ENCODE measurements at places on chromosomes 3 and 15.
A peak's percentile ranks its signal among the peaks of the same experiment; 100 is the strongest.

- DNase-seq, result no peak
These were observed 47.1 kb downstream of the NPTN start for GRCh38 chr15:73585871-73586654.

- no peak for DNase-seq
These were observed 227.5 kb downstream of the ALCAM start for GRCh38 chr3:105594219-105594618.

DNA sequence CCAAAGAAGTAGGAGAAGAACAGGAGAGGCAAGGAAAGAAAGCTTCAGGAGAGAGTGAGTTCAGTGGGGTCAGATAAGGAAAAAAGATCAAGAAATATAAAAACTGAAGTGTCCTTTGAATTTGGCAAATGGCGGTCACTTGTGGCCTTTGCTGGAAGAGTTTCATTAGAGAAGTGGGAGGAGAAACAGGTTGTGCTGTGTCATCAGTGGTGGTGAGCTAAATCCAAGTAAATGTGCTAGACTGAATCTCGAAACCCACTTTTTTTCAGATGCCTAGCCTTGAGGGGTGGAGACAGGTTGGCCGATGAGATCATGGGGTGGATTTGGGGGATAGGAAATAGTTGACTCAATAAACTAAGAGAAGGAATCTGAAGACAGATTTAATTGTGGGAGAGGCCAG is 43.7 kb downstream of the CHRD start:
- no peak for DNase-seq

GRCh38 chr15:34847598-34847997 is 52.2 kb upstream of the ACTC1 start:
- DNase-seq, result no peak

DNA sequence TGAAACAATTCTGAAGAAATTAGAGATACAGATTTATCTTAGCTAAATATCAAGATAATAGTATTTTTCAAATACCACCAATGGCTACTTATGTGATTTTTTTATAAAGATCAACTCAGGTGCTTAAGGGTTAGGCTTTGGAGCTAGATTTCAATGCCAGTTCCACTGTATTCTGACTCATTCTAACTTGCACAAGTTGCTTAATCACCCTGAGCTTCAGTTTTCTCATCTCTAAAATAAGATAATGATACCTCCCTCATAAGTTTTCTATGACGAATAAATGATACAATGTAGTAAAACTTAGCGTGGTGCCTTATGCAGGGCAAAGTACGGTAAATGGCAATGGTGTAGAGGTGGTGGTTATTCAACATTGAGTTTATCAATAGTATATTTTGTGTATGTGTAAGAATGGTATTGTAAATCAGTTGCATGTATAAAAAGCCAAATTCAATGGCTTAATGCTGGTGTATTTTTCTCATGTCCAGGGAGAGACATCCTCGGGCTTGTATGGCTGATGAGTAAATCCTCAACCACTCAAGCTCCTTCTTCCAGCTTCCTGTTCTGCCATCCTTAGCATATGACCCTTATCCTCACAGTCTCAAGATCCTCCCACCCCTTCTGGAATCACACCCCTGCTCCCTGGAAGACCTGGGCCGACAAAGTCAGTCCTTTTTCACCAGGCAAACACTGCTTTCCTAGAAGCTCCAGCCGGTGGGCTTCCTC is 505.9 kb upstream of the CFAP20DC start:
- DNase-seq, result no peak

GRCh38 chr15:85639752-85640381 is 154.9 kb downstream of the KLHL25 start:
- no peak for DNase-seq

DNA sequence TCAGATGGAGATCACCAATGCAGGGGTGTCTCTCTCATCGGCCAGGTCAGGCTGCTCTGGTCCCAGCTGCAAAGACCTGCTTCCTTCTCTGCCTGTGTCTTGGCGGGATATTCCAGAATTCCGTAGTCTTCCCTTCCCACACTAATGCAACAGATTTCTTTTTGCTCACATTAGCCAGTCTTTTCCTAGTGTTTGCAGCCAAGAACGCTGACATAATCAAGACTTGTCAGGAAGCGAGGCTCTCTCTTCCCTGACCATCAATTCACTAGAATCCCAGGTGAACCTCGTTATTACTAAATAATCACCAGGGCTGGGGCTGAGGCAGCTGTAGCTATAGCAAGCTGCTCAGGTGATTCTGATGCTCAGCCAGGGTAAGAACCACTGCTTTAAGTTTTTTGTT is 43.2 kb upstream of the ACKR4 start:
- DNase-seq, result no peak

- DNase-seq, result no peak
These were observed 34.1 kb downstream of the SMARCC1 start for GRCh38 chr3:47747558-47747957.

DNA sequence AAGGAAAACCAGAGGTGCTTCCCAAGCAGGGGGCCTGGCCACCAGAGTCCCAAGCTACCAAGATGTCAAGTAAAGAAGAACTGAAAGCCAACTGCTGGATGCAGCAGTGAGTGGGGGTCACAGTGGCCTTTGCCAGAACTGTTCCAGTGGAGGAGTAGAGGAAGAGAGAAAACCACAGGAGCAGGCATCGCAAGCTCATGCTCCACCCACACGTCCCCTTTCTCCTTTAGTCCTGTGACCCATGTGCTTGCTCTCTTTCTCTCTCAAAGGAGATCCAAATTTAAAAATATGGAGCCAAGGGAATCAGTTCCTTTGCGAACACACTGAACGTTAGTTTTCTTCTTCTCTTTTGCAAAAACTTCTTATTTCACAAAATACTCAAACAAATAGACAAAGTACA is 12.4 kb upstream of the ABHD2 start:
- DNase-seq, result no peak

GRCh38 chr3:43764056-43764455 is 73.3 kb downstream of the ABHD5 start:
- DNase-seq, result no peak

GRCh38 chr3:149542375-149543312 is 68.1 kb downstream of the TM4SF4 start:
- DNase-seq, result no peak

DNA sequence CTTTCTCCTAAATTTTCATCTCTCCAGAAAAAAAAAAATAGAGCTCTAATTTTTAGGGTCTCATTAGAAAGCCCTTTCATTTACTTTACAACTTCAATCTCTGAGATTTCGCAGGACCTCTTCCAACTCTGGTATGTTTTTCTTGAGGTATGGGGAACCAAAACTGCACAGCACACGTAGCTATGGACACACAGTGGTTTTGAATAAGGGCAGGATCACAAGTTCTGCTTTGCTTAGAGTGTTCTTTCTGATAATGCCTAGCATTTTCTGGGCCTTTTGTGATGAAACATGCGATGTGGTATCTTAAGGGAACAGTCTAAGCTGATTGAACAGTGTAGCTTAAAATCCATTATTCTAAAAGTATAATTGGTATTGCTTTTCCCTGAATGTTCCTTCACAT is 25.3 kb downstream of the ZNF592 start:
- DNase-seq, result no peak

DNA sequence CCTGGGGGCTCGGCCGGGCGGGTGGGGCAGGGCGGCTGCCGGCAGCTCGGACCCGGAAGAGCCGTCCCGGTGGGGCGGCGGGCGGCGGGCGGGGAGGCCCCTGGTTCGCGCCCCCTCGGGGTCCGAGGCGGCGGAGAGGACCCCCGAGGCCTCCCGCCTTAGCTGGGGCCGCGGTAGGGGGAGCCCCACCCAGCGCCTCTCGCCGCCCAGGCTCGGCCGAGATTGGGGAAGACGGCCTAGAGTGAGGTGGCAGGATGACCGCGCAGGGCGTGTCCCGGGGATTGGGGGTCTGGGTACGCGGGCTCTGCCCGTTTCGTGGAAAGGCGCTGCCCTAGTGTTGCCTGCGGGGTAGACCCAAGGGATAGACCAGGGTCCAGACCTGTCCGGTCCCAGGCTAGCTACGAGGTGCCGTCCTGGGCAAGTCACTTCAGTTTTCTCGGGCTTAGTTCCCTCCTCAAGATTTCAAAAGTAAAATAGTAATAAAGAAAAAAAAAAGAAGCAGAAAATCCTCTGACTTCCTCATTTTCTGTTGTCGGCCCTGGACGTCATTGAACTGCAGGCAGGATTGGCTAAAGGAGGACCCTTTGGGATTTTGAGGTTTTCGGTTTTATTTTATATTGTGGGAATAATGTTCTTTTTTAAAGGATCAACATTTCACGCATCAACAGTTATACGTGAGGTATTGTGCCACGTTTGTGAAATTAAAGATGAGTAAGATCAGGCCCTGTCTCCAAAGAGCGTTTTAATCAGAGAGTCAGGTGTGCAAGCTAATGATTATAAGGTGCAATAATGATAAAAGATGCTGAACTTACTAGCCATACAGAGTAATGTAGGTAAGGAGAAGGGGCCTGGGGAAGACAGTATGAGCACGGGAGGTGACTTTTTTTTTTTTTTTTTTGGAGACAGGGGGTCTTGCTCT is 679 bp downstream of the IQGAP1 start:
- peak; percentile 91 for DNase-seq

- DNase-seq, result no peak
These were observed 17.1 kb upstream of the NANOGP8 start for GRCh38 chr15:35102186-35102585.

- DNase-seq, result no peak
These were observed 26.9 kb downstream of the STIMATE start for GRCh38 chr3:52870471-52870870.

Measured in mesenteric fat pad (tissue), 1 donor.